Activated naive CD4-positive, alpha-beta T cell (primary cell): ENCODE measurements at places on chromosomes 7 and 10.

GRCh38 chr10:103843045-103843444, 12.3 kb downstream of the SH3PXD2A start:
- no peak for DNase-seq

DNA sequence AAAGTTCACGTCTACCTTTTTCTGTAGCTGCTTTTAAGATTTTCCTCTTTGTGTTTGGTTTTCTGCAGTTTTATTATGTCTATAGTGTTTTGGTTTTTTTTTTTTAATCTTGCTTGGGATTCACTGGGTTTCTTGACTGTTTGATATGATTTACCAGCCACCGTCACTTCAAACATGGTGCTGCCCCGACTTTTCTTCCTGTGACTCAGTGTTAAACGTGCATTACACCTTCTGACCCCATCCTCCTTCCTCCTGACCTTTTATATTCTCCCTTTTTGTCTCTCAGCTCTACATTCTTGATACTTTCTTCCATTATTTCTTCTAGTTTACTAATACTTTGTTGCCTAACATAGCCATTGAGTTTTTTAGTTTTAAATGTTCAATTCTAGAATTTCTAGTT, 61.5 kb downstream of the GNA12 start:
- no peak for DNase-seq

DNA sequence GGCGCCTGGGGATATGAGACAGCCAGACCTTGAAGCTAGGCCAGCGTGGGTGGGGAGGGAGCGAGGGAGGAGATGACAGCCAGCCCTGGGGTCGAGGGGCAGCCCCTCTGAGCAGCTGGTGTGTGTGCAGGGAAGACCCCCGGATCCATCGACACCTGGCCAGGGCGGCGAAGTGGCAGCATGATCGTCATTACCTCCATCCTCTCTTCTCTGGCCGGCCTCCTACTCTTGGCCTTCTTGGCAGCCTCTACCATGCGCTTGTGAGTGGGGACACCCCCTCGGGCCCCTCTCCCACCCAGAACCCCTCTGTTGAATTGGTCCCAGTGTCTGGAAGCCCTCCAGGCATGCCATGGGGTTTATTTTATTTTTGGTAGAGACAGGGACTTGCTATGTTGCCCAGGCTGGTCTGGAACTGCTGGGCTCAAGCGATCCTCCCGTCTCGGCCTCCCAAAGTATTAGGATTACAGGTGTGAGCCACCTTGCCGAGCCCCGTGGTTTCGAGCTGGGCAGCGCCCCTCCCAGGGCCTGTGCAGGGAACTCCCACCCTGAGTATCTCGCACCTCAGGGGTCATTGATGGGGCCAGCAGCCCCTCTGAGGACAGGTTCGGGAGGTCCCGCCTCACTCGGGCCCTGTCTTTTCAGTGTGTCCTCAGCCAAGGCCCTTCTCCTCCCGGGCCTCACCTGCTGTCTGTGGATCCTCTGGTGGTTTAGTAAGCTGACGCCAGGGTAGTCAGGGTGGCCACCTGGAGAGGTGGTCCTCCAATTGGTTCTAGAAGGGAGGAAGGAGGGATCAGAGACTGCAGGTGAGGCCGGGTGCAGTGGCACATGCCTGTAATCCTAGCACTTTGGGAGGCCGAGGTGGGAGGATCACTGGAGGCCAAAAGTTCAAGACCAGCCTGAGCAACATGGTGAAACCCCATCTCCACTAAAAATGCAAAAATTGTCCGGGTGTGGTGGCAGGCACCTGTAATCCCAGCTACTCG, 3.8 kb downstream of the UPK3B start:
- no peak for DNase-seq

DNA sequence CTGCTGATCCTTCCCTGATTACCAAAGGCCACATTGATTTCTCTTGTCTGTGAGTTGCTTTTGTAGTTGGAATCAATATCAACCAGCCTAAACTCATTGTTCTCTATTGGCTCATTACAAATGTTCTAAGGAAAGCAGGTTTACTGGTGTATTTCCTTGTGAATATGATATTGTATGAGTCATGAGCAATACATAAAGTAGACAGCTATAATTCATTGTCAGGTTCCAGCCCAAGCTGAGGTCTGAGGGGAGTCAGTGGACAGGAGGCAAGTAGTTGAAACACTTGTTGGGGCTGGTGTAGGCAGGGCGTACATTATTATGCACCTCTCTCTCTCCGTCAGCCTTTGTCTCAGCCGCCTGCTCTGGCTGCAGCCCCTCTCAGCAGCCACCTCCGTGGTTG, 451.7 kb downstream of the IPMK start:
- DNase-seq: no peak

- DNase-seq: no peak
Observed at GRCh38 chr10:58806970-58807628, 294.4 kb downstream of the BICC1 start.

DNA sequence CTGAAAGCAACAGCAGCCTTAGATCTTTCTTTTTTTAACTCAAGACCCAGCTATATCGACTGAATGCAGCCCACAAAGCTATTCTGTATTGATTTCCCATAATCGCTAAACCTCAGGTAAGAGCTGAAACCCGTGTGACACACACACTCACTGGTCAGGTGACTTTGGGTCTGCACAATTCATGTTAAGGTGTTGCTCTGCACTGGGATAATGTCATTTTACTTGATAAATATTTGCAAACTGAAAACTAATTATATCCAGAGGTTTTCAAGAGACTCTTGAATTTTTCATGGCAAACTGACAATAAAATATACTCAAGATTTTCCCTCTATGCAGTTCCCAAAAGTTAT, 33.1 kb downstream of the SCRN1 start:
- no peak for DNase-seq

DNA sequence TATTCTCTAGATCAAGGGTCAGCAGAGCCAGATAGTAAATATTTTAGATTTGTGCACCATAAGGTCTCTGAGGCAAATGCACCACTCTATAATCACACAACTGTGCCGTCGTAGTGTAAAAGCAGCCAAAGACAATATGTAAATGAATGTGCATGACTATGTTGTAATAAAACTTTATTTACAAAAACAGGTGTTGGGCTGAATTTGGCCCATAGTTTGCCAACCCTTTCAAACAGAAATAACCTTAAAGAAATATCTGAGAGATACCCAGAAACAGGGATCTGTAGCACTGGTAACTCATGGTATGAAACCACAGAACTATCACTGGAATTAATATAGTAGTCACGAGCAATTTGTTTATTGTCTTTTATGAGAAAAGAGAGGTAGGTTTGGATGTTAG, 86.0 kb downstream of the ARID5B start:
- no peak for DNase-seq

- no peak for DNase-seq
Observed at GRCh38 chr10:101322266-101323108, 31.5 kb upstream of the BTRC start.

DNA sequence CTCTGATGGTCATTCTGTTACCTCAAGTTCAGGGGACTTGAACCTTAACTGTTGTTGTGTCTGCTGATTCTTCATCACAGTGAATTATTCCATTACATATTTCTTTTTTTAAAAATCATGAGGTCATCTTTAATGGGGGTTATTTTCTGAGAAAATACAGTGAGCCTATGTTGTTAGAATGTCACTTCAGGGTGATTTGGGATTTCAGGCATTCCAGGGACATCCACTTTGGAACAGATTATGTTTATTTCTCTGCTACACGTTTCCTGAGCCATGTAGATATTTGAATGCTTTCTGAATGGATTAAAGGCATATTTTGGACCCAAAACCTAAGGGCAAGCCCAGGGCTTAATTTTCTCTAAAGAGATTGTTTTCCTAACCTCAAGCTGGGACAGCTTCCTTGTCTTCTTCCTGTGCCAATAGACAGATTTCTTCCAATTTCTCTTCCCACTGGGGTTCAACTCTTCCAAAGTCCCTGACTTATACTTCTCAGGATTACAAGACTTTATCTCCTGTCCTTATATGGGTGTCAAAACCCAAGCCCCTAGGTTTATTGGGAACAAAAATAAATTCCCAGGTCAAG, 271.7 kb downstream of the ARHGAP12 start:
- DNase-seq: no peak

DNA sequence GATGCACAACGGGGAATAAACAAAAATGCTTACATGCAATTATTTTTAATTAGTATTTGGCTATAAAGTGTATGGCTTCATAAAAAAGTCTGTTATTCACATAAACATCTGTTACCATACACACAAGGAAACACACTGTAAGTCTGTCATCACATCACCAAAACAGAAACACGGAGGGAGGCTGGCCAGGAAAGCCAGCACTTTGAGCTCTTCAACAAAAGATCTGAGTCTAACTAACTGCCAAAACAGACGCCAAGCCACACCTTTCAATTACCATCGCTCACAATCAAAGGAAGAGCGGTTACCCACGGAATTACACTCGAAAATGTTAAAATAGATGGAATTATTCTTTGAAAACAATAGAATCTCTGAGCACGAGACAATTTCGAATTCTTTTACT, 49.2 kb upstream of the MGMT start:
- DNase-seq: no peak

- DNase-seq: no peak
Observed at GRCh38 chr10:27618036-27618615, 114.0 kb downstream of the RAB18 start.

GRCh38 chr10:74072503-74072902, 74.6 kb downstream of the VCL start:
- DNase-seq: no peak

DNA sequence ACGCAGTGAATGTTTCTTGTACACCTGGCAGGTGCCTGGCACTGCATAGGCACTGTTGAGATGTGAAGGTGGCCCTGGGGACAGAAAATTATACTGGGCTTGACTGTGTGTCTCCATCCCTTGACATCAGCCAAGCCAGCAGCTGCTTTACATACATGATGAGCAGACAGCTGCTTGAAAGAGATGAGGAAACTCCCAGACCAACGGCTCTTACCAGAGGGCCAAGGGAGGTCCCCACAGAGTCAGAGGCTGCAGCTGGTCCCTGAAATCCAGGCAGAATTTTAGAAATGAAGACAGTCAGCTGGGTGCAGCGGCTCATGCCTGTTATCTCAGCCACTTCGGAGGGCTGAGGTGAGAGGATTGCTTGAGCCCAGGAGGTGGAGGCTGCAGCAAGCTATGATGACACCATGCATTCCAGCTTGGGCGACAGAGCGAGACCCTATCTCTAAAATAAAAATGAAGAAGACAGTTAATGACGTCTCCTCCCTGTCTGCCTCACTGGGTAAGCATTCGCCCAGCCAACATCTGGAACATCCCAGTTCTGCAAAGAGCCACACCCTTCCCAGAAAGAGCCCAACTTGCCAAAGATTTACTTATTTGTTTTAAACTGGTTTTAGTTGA, 17.6 kb downstream of the LIMK1 start:
- no peak for DNase-seq

GRCh38 chr10:21919906-21920305, 83.6 kb downstream of the DNAJC1 start:
- DNase-seq: no peak

DNA sequence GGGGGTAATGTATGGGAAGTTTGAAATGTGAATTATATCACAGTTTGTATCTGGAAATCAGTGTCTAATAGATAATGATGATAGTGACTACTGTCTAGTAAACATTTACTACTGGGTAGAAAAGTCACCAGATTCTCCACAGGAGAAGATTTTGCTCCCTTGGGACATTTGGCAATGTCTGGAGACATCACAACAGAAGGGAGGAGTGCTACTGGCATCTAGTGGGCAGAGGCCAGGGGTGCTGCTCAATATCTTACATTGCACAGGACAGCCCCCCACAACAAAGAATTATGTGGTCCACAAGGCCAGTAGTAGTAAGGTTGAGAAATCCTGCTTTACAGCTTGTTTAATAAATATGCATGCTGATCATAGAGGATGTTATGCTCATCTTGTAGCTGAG, 92.3 kb upstream of the PRPS1L1 start:
- DNase-seq: no peak

- no peak for DNase-seq
Observed at GRCh38 chr7:151560243-151560642, 40.5 kb upstream of the RHEB start.

DNA sequence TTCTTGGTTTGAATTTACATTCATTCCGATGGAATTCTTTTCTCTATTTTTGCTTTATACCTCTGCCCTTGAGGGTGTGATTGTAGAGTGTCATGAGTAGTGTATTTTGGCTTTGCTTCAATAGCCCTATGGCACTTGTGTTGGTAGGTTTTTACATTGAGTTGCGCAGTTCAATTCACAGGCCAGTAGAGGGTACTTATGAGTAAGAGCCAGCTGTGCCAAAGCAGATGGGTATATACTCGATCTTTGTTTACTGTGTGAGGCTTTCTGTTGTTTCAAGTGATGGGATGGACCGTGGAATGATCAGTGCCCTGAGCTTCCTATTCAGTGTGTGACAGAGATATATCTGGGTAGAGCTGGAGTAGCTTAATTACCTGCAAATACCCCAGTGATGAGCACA, 4.3 kb upstream of the AKR1C3 start:
- DNase-seq: no peak

DNA sequence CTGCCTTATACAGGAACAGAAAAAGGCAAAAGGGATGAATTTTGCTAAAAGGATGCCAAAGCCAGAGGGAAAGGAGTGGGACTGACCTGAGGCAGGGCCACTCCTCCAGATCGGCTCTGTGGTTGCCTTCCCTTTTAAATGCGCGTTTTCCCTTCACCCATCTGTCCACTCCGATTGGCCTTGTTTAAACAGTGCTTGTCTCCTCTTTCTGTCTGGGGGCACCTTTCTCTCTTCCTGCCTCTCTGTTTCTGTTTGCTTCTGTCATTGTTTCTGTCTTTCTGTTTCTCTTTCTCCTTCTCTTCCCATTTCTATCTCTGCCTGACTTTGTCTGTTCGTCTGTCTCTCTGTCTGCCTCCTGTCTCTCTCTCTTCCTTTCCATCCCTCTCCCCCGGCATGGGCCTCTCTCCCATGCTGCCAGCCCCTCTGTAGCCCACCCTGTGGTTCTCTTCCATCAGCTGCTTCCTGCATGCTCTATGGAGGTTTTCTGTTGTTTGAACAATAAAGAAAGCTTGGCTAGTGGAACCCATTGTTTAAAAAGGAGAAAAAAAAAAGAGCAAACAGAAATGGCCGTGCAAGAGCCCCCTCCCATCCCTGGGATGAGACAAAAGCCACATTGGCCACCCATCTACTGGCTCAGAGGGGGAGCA, 29.5 kb upstream of the HSPB1 start:
- DNase-seq: no peak

DNA sequence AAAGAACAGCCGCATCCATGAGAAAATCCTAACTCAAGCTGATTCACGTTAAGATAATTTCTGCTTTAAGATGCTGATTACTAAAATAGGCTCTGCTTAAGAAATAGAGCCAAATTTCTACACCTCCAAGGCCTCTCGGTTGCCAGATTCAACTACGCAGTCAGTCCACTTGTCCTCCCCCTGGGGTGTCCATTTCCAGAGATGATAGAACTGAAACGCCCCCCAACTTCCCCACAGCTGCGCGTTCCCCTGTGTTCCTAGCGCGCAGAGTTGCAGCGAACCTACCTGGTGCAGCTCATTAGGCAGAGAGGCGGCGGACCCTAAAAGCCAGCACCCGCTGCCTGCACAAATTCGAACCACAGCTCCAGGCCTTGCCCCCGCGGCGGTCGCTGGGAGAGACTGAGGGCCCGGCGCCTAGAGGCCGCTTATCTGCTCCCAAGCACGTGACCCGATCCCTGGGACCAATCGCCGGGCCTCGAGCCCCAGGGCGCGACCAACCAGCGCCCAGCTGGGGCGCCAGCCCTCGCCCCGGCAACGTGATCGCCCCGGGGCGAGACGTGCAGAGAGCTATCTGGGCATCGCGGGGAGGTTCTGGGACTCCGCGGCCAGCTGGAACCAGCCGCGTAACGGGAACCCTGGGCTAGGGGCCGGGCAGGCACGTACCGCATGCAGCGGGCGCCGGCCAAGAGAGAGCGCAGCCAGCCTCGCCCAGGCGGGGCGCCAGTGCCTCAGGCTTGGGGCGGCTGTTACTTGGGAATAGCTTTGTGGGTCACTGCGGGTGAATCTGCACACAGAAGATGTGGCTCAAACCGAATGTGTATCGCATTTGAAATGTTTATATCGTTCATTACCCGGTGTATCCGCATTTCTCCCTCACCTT, at the start of gene PPP1R3C:
TSS of gene PPP1R3C (minus strand) at position 401 of the 880 bp plus-strand sequence. CDS start at position 299, 102 bp downstream.
- no peak for DNase-seq
